Thyroid gland (tissue), 4 donors: ENCODE measurements at places on chromosomes 11 and 22.
A peak's percentile ranks its signal among the peaks of the same experiment; 100 is the strongest.

GRCh38 chr11:107043242-107044006 is 25.1 kb upstream of the GUCY1A2 start:
- H3K36me3 ChIP-seq = no peaks in the 10 kb centered on the region
- no peak overlapping the region for H3K27ac ChIP-seq
- no peaks in the 10 kb centered on the region for H3K4me1 ChIP-seq
- no peaks in the 10 kb centered on the region for H3K27me3 ChIP-seq

- no peak overlapping the region for H3K4me3 ChIP-seq
- H3K36me3 ChIP-seq = no peaks in the 10 kb centered on the region
- H3K4me1 ChIP-seq = no peaks in the 10 kb centered on the region
- H3K27ac ChIP-seq = no peak overlapping the region
- no peak for DNase-seq
- H3K27me3 ChIP-seq = no peaks in the 10 kb centered on the region
These were observed 92.0 kb upstream of the ISX start for GRCh38 chr22:34973926-34974325.

DNA sequence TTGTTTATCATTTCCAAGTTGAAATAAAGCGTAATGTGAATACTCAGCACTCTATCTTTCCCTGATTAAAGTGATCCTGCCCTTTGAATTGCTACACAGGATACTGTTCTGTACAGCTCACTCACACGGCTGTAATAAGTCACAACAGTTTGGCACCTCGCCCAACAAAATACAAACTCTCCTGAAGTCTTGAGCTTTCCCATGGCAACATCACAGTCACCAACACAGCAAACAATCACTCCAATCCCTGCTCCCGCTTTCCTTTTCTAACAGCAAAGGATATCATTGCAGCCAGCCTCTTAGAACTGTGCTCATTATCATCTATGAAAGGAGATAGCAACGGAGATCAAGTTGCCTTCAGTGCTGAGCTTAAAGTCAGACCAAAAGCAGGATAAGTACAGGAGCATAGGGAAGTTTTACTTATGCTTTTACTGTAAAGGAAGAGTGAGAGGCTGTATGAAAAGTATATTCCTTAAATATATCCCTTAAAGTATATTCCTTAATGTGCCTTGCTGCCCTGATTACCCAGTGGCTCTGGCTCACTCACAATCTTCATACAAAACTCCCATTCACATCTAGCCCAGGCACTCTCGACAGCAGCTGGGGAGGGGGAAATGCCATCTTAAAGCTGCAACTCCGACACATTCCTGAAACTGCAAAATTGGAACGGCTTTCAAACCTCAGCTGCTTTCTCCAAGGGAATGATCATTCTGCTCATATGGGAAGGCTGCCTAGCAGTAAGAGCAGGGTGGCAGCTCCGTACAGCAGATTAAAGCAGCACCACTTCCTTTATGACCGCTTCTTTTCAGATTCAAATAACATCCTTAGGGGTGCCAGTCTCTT is 35.8 kb downstream of the MAML2 start:
- no peak overlapping the region for H3K4me3 ChIP-seq
- H3K4me1 ChIP-seq = peaks cover 61% of the 10 kb centered on the region
- no peaks in the 10 kb centered on the region for H3K36me3 ChIP-seq
- H3K27ac ChIP-seq = peak overlapping the region; percentile 91

DNA sequence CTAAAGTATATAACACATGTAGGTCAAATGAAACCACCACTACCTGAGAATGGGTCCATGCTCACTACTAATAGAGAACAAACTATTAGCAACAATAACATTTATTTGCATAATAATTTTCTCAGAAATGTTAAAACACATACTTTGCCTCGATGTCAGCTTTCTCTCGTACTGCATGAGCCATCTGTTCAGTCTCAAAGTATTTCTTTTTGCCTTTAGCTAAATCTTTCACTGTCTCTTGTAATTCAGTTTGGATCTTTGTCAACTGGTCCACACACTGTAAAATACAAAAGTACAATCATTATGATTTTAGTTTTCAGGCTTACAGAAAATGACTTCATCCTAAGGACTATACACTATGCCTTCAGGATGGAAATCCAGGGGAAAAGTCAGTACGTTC is 153.3 kb downstream of the FCHSD2 start:
- H3K27ac ChIP-seq = no peak overlapping the region
- H3K4me3 ChIP-seq = no peak overlapping the region
- no peaks in the 10 kb centered on the region for H3K36me3 ChIP-seq
- no peak for DNase-seq
- no peaks in the 10 kb centered on the region for H3K4me1 ChIP-seq

DNA sequence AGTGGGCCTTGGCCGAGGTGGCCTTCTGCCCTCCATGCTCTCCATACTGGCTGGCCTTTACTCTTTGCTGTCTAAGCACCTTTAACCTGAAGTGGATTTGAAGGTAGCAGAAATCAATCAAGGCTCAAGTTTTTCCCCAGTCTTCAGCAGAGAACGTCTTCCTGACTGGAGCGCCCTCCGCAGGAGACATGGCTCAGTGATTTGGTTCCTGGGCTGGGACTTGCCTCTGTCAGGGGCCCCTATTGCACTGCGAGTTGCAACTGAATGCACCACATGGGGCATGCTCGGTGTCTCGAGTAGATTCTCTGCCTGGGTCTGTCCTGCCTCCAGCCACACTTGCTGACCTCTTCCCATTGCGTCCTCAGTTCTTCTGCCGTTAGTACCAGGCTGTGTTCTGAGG is 79.6 kb downstream of the BMAL1 start:
- H3K4me3 ChIP-seq = no peak overlapping the region
- H3K4me1 ChIP-seq = peaks cover 17% of the 10 kb centered on the region
- peaks cover 18% of the 10 kb centered on the region for H3K36me3 ChIP-seq
- no peak for DNase-seq
- no peak overlapping the region for H3K27ac ChIP-seq
- H3K27me3 ChIP-seq = no peaks in the 10 kb centered on the region

DNA sequence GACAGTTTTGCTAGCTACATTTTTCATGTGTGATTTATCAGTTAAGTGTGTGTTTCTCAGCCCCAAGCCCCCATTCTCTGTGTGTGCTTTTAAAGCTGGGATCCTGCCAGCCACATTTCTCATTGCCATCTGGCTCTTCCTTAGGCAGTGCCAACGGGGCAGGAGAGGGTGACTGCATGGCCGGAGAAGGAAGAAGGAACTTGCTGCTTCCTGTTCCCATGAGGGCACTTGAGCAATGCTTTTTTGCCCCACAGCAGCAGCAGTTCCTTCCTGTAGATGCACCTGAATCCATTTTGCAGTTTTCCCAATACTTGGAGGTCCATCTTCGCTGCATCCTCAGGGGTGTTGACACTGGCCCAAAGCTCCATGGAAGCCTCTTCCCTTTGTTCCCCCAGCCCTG is 37.5 kb downstream of the TNRC6B start:
- no peak overlapping the region for H3K27ac ChIP-seq
- H3K27me3 ChIP-seq = no peaks in the 10 kb centered on the region
- H3K4me3 ChIP-seq = no peak overlapping the region
- peaks cover 36% of the 10 kb centered on the region for H3K4me1 ChIP-seq
- peak; percentile 70 for DNase-seq
- no peaks in the 10 kb centered on the region for H3K36me3 ChIP-seq

DNA sequence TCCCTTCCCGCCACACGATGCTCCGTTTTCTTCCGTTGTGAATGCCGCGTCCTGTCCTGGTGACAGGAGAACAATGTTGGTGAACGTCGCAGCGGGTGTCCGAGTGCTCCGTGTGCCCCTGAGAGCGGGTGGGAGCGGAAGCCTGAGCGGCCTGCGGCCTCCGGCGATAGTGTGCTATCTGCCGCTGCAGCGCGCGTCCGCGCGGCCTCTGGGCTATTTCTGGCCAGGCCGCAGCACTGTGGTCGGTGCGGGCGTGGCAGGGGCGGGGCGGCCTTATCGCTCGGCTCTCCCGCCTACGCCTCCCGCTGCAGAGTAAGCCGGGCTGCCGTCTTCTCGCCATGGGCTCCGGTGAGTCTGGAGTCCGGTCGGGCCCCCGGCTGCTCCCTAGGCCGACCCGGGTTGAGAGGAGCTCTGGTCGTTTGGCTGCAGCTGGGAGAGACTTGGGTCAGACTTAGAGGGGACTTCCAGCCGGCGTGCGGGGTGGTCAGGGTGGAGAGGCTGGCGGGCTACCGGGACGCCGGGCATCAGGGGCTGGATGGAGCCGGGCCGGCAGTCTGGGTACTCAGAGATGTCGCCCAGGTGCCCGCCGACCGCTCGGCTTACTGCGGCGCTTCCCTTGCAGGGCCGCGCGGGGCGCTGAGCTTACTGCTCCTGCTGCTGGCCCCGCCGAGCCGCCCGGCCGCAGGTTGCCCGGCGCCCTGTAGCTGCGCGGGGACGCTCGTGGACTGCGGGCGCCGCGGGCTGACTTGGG is at the start of gene GP1BB:
Gene GP1BB (plus strand): TSS at position 308 of the 751 bp plus-strand sequence. CDS start 31 bp downstream, at position 339.
- H3K27me3 ChIP-seq = no peaks in the 10 kb centered on the region
- H3K36me3 ChIP-seq = no peaks in the 10 kb centered on the region
- no peak within 1 kb of the TSS for H3K4me3 ChIP-seq
- peaks cover 3% of the 10 kb centered on the region for H3K4me1 ChIP-seq

DNA sequence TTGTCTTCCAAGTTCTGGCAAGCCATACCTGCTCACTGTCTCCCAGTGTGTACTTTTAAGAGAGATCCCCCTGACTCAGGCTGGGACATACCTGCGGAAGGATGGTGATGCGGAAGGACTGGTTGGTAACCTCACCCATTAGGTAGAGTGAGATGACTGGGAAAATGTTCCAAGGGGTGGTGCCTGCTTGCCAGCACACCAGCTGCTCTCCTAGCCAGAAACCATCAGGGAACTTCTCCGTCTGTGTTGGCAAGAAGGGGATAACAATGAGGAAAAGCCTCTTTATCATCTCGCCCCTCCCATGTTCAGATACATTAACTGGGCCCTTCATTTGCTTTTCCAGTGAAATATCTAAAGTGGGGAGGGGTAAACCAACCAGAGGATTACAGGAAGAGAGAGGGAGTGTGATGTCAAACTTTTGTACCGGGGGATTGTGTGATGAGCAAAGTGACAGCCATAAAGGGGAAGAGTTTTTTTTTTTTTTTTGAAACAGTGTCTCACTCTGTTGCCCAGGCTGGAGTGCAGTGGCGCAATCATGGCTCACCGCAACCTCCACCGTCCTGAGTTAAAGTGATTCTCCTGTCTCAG is at the start of gene BACE1-AS:
Gene BACE1-AS (plus strand): TSS at position 538 of the 588 bp plus-strand sequence.
- H3K4me3 ChIP-seq = no peak within 1 kb of the TSS
- peaks cover 23% of the 10 kb centered on the region for H3K36me3 ChIP-seq
- DNase-seq = no peak
- H3K27ac ChIP-seq = no peak within 1 kb of the TSS
